Stimulated activated CD4-positive, alpha-beta T cell treated with anti-CD3 and anti-CD28 coated beads, Interleukin-1b, Interleukin-23, amount 100 ng/mL, for 1 hour (primary cell): ENCODE measurements at places on chromosomes 11 and 22.

- no peak for DNase-seq
Measured at GRCh38 chr22:27075028-27075678, 417.8 kb downstream of the MIAT start.

DNA sequence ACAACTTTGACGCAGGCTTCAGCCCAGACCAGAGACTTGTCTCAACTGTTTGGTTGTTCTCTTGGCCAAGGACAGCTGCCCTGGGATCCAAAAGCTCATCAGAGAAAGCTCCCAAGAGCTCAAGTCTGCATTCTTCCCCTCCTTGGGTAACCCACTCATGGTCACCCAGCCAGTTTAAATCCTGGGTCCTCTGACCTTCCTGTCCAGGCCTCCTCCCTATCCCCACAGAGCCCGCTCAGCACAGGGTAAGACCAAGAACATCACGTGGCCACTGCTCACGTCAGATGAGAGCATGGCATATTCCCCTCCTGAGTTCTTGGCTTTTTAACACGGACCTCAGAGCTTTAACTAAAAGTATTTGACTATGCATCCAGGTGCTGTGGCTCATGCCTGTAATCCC is 25.8 kb downstream of the TSKU start:
- no peak for DNase-seq

DNA sequence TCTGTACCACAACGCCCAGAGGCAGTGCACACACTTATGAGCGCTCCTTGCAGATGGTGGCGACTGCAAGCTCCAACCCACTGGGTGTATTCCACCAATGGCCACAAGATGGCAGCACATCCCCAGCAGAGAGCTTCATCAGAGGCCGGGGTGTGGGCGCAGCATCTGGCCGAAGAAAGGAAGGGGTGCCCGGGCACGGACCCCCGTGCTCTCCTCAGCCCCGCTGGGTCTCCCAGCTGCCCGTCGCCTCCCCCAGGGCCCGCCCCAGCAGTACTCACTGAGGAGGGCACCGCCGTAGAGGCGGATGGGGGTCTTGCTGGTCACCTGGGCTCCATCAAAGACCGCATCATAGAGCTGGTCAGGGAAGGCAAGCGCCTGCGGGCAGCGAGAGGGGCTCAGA is 14.2 kb downstream of the TP53I11 start:
- peak; percentile 55 for DNase-seq

- DNase-seq = no peak
Measured at GRCh38 chr22:24813861-24814770, 8.1 kb downstream of the SGSM1 start.

DNA sequence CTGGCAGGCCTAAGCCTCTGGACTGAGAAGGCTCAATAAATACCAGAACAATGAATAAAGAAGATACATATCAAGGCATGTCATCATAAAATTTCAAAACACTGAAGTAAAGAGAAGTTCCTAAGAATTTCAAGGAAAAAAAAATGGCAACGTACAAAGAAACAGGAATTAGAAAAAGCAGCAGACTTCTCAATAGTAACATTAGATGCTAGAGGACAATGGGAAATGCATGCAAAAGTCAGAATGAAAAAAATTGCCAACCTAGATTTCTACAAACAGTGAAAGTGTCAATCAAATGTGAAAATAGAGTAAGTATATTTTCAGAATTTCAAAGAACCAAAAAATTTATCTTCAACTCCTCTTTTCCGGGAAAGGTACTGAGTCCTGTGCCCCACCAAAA is 125.0 kb downstream of the KCNC1 start:
- no peak for DNase-seq

DNA sequence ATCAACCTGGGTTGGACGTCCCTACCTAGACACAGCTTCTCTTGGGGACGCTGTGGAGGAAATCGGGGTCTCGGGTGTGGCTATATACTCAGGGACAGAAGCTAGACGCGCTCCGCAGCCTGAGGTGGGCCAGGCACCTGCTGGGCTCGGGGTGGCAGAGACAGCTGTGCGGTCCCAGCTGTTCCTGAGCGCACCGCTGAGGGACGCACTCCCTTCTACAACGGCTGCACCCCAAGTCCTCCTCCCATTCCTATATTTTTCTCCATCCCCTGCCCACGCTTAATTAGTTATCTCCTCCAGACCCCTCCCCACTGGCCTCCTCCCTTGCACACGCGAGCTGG is 188 bp upstream of the MTNR1B start:
- no peak for DNase-seq
